ENCODE measurements at places on chromosomes 5 and 9.
A peak's percentile ranks its signal among the peaks of the same experiment; 100 is the strongest.

DNA sequence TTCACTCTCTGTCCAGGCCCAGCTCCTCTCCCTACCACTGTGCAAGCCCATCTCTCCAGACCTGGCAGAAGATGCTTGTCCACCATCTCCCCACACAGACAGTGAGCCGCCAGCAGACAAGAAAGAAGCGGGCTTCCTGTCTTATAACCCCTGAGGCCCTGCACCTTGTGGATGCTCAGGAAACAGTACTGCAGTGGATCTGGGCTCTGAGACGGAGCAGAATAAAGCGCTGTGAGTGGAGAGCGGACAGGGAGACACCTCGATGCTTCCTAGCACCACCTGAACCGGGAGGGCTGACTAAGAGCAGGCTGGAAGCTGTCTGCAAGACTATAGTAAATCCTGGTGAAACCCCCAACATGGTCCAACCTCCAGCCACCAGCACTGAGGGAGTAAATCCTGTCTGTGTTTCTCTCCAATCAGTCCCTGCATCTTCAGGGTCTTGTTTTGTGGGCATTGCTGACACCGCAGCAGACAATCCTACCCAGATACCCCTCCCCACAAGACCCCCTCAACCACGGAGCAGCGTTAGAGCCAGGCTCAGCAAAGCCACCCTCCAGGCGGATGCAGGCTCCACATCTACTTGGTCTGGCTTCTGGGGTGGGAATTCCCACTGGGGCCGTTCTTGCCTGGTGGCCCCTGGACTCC, 18.7 kb downstream of the ORM2 start:
- DNase-seq: no peak

GRCh38 chr9:105539452-105539851, 18.5 kb upstream of the FKTN start:
- no peak for DNase-seq

DNA sequence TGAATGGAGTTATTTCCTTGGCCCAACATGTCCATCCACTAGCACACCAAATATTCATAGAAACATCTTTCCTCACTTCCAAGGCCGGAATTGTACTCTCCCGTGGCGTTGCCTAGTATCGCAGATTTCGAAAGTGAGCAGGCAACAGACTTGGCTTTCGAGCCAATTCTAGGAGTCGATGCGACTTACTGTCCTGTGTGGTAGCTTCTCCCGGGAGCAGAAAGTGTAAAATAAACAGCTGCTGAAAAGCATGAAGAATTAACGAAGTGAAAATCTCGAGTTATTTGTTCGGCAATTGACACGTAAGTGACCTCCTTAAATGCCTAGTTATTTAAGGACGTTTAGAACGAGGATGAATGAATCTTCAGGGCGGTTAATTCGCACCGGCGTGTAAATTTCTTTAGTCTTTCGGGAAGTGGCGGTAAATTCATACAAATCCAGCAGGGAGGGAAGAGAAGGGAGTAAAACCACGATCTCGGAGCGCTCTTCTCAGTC, 449 bp upstream of the PCSK5 start:
- DNase-seq: peak; percentile 28

DNA sequence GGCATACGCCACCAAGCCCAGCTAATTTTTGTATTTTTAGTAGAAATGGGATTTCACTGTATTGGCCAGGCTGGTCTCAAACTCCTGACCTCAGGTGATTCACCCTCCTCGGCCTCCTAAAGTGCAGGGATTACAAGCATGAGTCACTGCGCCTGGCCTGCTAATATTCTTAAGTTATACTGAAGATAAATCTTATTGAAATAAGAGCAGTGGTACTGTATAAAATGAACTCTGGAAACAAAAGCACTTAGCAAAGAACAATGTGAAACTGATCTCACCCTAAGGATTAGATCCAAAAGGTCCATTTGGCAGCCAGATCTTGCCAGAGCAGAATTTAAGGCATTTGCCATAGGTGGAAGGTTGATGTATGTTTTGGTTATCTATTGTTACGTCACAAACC, 27.1 kb downstream of the CYSTM1 start:
- no peak for DNase-seq
